ENCODE measurements at places on chromosomes 12 and 14. TPM values are rescaled to one million over a fixed set of nuclear protein-coding genes. Genes with fewer than 3 reads are reported as not detected.
A peak's percentile ranks its signal among the peaks of the same experiment; 100 is the strongest.

- no peak for DNase-seq
These were observed 1.7 kb upstream of the TMPO start for GRCh38 chr12:98513379-98514322.

GRCh38 chr14:104263675-104264358 is 125.4 kb downstream of the KIF26A start:
- no peak for DNase-seq

GRCh38 chr12:70486588-70486987 is 120.5 kb downstream of the KCNMB4 start:
- no peak for DNase-seq

DNA sequence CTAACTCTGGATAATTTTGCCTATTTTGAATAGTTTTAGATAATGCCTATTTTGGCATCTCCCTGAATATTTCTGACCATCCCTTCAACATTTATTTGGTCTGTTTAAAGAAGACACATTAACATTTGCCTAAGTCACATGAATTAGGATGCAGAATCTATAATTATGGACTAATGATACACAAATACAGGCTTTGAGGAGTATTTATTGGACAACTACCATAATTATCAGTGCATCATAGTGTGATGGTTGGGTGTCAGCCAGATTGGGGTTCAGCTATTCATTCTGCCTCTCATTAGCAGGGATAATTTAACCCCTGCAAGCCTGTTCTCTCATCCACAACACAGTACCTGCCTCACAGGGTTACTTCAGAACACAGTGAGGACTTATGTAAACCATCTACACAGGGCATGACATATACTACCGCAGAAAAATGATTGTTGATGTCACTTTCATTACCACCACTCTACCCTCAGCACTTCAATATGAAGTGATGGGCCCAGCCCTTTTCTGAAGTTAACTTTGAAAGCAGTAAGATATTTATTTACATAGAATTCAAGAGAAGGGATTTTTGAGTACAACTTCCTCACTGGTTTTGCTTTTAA is 14.4 kb downstream of the PRKCH start:
- DNase-seq = no peak

DNA sequence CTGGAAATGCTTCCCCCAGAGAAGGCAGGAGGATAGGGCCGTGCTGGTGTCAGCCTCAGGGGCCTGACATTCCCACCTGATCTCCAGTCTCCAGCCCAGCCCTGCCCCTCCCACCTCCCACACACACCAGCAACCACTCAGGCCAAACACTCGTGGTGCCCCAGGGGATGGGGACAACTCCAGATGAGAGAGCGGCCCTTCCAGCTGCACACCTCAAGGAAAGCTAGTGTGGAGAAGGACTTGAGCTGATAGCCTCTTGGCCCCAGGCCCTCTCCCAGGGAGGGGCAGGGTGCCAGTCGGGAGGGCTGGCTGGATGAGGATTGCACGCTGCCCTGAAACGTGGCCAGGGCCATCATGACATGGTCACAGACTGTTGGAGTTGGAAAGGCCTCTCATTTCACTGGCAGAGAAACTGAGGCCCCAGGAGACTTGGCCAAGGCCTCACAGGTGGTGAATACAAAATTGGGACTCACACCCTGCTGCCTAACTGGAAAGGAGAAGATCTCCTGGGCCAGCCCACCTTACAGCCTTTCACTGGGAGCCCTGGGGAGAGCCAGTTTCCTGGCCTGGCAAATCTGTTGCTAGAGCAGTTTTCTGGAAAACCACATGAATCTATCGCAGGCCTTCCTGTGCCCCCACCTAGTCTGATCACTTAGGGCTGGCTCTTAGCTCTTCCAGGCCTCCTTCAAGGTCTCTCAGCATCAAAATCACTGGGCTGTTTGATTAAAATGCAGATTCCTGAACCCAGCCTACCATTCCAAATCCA is 52.1 kb downstream of the IRF2BPL start:
- no peak for DNase-seq

DNA sequence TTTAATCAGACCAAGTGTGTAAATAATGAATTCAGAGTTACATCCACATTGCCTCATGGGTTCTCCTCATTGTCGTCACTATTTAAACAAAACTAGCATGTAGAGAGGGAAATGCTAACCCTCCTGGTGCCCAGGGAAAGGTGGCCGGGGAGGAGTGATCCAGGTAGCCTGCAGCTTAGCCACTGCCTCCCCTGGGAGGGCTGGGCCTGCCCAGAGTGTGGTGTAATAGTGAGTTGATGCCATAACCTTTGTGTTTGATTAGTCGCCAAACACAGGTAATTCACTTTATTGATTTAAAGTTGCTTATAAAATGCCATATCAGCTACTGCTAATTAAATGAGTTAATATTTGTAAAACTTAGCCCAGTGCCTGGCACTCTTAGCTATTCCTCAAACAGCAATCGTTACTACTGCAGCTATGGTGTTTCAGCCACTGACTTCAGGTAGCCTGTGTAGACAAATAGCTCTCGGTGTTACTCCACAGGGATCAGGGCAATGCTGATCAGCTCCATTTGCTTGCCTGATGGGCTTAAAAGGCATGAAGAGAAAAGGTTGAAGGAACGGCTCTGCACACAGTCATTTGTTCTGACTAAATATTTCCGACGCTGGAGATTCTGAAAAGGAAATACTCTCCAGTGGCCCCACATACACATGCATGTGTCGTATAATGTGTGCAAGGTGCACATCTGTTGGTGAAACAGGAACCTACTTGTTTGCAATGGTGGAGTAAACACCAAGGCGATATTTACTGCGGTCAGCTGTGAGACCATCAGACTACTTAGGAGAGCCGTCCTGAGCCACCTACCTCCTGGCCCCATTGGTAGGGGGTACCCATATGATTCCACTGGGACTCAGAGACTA is 45.7 kb upstream of the PRMT8 start:
- no peak for DNase-seq

GRCh38 chr12:68113644-68114043 is 45.9 kb downstream of the IFNG start:
- no peak for DNase-seq

DNA sequence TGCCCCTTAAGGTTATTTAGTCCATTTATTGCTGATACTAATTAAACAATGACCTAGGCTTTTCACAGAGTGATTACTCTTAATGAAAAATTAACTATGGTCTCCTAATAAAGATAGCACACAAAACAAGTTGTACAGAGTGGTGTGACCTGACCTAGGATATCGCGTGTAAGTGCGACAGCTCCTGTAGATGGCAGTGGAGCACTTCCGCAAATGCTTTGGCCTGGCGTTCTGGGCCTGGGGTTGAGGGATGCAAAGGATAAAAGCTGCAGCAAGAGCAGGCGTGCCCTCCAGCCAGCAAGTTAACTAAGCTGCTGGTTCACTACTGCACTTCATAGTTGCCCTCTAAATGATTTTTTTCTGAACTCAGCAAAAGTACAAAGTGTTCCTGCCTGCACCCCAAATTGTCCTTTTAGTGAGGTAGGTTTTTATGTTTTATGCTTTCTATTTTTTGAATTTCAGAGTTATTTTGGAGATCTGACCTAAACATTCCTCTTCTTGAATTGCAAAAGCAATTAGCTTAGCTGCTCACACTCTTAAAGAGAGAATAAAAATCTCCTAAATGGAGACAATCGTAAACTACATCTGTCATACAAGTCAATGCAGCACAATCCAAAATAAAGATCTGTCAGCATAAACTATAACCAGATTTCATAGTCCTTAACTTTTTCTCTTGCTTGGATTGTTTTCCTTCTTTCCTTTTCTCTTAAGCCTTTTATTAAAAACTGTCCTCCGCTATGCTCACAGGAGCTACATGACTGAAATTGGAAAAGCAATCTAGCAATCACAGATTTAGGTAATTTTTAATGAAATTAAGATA is 379.6 kb downstream of the LRIG3 start:
- DNase-seq = peak; percentile 78

DNA sequence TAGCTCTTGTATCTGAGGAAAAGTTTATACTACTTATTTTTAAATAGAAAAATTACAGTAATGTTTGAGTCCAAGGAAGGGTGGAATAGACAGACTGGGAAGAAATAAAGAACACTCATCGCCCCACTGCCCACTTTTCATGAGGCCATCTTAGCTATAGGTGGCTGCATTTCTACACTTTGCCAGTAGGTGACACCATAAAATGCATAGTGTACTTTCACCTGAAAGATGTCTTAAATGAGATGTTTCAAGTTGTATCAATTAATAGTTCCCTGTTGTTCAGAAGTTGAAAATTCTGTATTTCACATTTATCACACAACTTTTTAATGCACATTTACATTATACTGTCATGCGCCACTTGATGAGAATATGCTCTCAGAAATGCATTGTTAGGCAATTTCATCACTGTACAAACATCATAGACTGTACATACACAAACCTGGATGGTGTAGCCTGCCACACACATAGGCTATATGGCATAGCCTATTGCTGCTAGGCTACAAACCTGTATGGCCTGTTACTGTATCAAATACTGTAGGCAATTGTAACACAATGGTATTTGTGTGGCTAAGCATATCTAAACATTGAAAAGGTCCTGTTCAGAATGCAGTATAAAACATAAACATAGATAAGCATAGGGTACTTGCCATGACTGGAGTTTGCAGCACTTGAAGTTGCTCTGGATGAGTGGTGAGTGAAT is 27.6 kb downstream of the PMCH start:
- no peak for DNase-seq

DNA sequence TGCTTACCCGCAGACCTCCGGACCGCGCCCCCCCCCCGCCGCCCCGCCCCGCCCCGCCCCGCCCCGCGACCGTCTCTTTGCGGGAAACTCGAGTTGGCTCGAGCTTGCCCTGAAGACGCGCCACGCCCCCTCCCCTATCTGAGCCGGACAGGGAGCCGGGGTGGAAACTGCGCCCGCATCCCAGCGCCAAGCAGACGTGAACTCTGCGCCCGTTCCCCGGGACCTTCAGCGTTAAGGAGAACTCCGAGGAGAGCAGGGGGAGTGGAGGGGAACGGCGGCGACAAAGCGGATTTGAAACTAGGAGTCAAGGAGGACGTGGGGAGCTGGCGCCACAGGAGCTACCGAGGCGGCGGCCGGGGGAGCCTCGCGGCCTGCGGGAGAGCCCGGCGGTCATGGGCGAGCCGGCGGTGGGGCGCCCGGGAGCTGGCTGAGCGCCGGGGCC is at the start of gene KCNK13:
TSS of gene KCNK13 (plus strand) at position 310 of the 442 bp plus-strand sequence. CDS start 212 bp downstream, outside the sequence.
- peak; percentile 37 for DNase-seq

DNA sequence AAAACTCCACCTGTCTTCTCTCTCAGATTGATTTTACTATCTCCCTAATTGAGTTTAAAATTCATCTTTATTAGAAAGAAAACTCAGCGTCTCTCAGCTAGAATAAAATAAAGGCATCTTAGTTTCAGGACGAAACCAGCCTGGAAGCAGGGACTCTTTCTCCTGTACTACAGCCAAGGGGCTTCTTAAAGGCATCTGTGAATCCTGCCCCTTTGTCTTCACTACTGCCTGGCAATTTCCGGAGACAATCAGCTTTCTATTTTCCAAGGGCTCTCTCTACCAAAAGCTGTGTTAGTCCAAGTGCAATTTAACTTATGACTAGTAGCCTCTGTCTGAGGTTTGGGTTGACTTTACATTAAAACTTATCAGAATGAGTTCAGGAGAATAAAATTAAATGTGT is 623.3 kb upstream of the FOXG1 start:
- no peak for DNase-seq

DNA sequence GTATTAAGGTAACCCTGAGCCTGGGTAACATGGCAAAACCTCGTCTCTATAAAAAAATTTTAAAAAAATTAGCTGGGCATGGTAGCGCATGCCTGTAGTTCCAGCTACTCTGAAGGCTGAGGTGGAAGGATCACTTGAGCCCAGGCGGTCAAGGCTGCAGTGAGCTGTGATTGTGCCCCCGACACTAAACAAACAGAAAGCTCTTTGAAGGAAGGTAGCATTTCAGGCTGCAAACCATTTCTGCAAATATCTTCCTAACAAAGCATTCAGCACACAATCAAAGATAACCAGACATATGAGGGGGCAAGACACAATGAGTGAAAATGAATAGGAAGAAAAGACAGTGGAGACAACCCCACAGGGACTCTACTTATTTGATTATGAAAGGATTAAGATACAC is 118.7 kb downstream of the PRIMA1 start:
- no peak for DNase-seq

DNA sequence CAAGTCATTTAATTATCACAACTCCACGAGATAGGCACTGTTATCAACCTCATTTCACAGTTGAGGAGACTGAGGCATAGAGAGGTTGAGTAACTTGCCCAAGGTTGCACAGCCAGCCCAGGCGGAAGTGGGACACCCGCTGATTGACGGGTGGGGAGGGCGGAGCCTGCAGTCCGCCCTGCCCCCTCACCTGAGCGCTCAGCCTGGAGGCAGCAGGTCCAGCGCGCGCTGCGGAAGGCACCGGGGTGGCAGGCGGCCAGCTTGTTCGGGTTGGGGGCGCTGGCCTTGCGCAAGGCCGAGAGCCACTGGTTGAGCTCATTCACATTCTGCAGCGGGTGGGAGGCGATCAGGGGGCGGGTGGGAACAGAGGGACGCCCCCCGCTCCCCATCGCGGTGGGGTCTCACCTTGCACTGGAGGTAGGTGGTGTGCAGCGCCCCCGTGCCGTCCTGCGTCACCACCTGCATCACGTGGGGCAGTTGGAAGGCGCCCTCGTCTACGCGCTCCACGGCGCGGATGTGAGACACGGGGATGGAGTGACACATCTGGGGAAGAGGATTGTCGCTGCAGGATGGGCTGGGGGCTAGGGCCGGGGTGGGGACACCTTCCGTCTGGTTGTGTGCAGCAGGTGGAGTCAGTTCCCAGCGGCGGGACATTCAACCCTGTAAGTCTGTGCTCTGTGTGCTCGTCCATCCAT is 31.7 kb downstream of the RASAL1 start:
- no peak for DNase-seq

GRCh38 chr12:71950404-71950803 is 11.8 kb downstream of the TPH2 start:
- DNase-seq = no peak

- DNase-seq = no peak
These were observed 808.1 kb upstream of the USP15 start for GRCh38 chr12:61452076-61452475.

ZC3H14 gene
- polyA plus RNA-seq = 65.0 TPM

P3H3 gene
- 15.6 TPM for polyA plus RNA-seq

MAPK1IP1L gene
- 83.8 TPM for polyA plus RNA-seq

SLC2A14 gene
- polyA plus RNA-seq = 0.55 TPM

Data from large intestine (tissue), 12 donors.